ENCODE measurements at places on chromosomes 11 and 22.
A peak's percentile ranks its signal among the peaks of the same experiment; 100 is the strongest.

DNA sequence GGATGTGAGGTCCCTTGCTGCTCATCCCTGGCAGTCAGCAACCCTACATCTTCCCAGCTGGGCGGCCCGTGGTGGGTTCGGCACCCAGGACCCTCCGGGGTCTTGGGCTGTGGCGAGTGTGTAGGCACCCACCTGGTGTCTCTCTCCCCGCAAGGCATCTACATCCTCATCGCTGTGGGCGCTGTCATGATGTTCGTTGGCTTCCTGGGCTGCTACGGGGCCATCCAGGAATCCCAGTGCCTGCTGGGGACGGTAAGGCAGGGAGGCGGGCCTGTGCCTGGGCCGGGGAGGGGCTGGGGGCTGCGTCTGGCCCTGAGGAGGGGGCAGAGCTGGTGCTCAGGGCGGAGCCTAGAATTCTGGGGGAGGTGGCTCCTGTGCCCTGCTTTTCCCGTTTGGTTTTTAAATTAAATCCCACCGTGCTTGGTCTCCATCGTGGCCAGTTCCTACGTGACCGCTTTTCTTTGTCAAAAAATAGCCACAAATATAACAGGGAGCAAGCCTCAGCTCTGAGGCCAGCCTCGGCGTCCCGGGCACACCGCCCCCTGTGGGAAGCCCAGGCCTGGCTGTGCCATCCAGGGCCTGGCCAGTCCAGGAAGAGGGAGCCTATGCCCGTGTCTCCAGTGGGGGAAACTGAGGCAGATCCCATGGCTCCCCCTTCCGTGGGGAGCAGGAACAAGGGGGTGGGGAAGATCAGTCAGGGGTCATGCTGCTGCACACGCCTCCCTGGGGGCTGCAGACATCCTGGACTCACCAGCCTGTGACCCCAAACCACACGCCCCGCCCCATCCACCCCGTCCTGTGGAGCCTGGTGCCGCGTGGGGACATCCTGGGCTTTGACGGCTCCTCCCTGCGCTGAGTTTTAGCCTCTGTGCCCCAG is 6.4 kb upstream of the TSSC4 start:
- no peak for DNase-seq

DNA sequence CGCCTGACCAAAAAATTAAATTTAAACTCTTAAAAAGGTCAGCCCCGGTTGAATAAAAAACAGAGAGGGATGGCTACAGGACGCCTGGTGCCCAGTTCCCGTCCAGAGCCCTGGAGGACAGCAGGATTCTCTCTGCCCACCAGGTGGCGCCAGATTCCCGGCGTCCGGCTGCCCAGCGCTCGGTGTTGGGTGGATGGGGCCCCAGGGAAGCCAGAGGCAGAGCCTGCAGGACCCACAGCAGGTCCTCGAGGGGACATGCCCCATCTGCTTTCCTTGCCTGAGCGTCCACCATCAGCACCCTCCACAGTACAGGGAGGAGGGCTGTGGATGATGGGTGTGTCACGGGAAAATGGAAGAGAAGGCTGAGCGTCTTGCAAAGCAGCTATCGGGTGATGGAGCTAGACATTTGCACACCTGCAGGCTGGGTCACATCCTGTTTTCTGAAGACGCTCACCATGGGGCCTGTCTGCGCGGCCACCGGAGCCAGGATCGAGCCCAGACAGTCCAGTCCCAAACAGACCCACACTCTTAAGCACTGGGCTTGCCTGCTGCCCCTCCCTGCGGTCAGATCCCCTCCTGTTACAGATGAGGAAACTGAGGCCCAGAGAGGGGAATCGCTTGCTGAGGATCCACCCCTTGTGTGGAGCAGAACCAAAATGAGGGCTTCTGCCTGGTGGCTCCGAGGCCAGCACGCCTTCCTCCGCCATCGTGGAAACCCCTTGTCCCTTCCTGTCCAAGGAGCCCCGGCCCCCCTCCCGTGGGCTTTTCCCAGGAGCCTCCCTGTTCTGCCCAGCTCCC is 18.5 kb upstream of the CBX7 start:
- peak; percentile 81 for DNase-seq

- DNase-seq: no peak
These were observed 18.3 kb downstream of the RPL3 start for GRCh38 chr22:39301108-39301507.

GRCh38 chr11:112564228-112564955 is 303.7 kb upstream of the PLET1 start:
- no peak for DNase-seq

GRCh38 chr22:35349704-35350538 is 31.0 kb upstream of the HMOX1 start:
- DNase-seq: no peak

- no peak for DNase-seq
These were observed 60.0 kb upstream of the PICALM start for GRCh38 chr11:86128914-86129313.

DNA sequence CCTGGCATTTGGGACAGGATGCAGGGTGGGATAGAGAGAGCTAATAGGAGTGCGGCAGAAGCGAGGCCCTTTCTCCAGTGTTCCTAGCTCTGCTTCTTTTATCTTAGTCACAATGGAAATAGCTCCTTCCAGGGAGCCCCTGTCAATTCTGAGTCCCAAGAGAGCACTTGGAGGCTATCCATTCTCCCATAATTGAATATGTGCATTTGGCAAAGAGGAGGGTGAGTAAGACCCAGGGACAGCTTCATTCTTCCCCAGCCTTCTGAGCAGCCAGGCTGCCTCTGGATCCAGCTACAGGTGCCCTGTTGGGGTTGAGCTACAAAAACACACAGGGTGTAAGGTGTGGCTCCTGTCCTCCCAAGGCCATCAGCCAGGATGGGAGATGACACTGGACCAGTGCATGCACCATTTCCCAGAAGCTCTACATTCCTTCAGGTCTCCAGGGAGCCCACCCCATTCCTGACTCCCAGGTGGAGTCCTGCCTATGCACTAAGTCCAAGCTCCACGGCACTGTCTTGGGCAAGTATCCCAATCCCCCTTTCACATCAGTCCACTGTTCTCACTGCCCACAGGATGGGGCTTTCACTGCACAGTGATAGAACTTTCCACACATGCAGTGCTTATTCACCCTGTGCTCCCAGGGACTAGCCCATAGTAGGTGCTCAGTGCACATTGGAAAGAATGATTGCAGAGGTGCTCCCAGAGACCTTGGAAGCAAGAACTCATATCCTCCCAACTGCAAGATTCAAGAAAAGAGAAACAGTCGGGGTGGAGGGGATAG is 6.2 kb downstream of the MS4A10 start:
- no peak for DNase-seq

- no peak for DNase-seq
These were observed 19.8 kb downstream of the MTMR2 start for GRCh38 chr11:95904009-95904650.

DNA sequence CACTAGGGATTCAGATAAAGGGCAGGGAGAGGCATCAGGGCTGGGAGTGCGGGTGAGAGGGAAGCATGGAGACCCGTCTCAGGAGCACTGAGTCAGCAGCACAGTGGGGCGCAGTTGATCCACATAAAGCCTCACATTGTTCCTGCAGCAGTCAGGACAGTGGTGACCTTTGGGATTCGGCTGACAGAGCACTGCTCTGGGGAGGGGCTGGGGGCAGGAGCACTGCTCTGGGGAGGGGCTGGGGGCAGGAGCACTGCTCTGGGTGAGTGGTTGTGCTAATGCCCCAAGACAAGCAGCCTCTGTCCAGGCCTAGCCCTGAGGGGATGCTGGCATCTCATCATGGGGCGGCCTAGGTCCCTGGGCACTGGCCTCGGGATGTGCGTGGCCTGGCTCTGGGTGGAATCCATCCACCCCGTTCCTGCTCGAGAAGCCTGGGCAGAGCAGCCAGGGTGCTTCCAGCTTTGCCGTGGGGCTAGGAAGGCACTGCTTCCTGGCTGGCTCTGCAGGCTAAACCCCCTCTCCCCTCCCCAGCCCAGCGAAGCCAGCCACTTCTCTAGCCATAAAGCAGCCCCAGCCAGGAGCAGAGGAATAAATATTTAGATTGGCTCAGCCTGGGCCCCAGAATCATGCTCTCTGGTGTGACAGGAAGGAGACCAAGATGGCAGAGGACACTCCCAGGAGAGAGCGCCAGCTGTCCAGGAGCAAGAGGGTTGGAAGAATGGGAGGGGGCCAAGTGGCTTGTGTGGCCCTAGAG is 7.3 kb downstream of the OAF start:
- no peak for DNase-seq

DNA sequence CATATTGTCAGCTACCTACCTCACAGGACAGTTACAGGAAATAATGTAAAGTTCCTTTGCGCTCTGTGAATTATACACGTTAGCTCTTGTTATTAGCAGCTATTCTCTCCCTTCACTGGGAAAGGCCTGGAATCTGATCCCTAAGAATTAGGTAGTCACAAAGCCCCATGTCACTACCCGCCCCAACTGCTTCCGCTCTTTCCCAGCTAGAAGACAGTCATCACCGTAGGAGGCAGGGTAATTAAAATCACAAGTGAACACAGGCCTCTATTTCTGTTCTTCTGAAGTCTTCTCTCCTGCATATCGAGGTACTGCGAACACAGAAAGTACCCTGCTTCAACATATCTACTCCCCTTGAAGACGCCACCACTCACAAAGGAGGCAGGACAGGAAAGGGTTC is 12.6 kb upstream of the AHNAK start:
- DNase-seq: no peak

DNA sequence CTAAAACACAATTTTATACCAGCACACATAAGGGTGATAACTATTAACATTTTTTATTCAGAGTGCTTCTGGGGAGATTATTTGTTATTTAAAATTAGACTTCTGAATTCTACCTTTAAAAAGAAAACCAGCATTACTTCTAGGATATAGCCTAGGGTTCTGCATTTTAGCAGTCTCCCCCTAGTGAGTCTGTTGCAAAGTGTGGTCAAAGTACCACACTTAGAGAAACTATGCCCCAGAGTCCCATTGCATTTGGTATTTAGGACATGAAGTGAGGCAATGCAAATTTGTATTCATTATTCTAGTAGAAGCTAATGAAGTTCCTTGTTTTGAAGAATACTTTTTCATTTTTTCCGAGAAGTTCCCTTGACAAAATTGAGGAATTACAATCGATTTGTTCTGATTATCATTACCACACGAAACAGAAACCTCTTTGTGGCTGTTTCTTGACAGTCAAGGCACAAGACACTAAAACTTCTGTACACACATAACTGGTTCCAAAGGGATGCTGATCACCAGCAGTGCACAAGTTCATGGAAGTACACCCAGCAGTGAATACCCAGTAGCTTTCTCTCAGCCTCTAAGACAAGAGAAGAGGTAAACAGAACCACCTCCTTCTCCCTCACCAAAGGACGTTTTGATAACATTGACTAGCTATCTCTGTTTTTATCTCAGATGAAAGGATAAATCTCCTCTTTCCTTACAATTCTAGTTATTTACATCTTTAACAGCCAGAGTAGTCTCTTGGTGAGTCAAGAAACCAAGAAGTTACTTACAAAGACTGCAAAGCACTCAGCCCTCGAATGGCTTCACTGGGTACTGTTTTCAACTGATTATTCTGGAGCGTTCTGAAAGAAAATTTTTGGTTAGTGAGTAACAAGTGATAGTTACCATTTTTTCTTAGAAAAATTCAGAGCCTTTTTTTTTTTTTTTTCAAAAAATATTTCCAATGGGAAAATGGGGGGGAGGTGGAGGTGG is 27.6 kb upstream of the CCDC34 start:
- DNase-seq: no peak

GRCh38 chr11:33980897-33981296 is 70.6 kb upstream of the CAPRIN1 start:
- no peak for DNase-seq

DNA sequence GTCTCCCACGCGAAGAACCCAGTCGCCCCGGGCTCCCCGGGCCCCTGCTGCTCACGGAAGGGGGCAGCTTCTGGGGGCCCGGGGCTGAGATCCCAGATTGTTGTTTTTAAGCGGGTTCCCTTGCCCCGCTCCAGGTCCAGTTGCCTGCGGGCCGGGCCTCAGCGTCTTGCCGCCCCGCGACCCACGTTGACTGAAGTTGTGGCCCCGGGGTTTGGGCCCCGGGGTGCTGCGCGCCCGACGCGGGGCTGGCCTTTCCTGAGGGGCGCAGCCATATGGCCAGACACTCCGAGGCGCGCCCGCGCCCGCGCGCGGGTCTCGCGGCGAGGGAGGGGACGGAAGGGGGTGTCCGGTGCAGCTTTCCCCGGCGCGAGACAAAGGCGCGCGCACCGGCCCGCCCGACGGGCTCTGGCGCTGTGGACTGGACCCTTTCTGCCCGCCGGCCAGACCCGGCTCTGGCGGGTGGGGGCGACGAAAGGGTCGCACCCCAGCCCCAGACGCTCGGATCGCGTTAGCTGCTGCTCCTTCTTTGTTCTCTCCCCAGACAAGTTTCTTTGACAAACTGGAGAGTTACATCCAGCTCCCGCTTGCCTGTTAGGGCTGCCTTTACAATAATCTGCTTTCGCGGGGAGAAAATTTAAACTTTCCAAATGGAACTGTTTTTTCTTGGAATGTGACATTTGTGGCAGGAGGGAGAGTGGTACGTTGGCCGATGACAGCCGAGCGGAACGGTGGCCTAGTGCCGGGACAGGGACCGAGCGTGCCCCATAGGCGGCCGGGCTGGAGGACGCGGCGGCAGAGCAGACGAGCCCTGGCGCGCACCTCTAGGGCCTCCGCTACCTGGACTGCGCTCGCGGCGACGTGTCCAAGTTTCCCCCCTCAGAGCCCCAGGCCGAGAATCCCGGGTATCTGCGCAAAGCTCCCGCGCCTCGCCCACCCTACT is 716 bp downstream of the AMOTL1 start:
- no peak for DNase-seq

DNA sequence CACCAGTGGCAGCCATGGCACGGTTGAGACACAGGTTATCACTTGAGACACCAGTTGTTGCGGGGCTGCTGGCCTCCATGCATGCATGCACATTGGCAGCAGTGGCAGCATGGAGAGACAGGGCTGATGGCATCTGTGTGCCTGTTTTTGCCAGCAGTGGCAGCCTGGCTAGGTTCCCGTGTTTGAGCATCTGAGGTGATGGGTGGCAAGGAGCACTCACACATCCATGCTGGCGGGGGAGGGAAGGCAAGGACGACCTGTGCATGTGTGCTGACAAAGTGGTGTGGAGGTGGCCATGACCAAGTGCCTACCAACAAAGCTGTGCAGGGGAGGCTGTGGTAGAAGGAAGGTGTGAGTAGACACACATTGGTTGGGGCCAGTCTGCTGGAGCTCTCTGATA is 133.5 kb downstream of the CNTN5 start:
- no peak for DNase-seq

DNA sequence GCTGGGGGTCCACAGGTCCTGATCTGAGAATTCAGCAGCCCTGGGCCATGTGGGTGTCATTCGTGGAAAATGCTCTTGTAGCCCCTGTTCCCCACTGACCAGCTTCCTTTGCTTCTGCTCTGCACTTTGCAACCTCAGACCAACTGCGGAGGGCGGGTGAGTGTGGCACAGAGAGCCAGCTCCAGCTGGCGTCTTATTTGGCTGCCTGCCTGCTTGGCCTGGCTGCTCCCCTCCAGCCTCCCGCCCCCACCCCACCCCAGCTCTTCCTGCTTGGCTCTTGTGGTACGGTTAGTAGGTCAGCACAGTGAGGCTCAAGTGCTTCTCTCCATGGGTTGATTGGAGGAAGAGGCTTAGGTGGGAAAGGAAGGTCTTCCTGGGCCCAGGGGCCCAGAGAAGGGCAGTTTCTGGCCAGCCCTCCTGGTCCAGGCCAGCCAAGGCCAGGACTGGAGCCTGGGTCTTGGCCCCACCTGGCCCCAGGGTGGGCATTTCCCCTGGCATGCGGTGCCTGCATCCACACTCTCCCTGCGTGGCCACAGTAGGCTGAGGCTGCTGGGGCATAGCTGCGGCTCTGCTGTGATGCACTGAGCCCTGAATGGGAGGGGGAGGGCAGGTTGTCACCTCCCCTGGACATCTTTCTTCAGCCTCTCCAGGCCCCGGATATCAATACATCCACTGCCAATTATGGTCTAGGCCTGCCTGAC is 26.5 kb downstream of the MYO7A start:
- DNase-seq: no peak
